Hematopoietic multipotent progenitor cell treated with erythropoietin and hydrocortisone succinate and interleukin-3 and kit ligand, for 4 days (in vitro differentiated cells): ENCODE measurements at places on chromosomes 1 and 21.

DNA sequence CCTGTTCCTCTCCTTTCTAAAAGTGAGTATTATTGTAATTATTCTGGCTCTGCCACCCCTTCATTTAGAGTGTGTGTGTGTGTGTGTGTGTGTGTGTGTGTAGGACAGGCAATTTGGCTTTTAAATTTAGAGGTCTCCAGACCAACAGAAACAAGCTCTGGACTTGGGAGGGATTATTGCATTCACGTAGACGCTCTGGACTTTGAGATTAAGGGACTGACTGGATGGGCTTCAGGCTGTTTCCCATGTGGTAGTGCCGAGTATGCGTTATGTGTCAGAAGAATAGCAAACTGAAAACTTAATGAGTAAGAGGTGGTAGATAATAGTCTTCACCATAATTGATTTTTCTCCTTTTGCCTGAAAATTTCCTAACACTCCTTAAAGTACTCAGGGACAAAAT is 281.9 kb downstream of the USP25 start:
- no peak for DNase-seq

DNA sequence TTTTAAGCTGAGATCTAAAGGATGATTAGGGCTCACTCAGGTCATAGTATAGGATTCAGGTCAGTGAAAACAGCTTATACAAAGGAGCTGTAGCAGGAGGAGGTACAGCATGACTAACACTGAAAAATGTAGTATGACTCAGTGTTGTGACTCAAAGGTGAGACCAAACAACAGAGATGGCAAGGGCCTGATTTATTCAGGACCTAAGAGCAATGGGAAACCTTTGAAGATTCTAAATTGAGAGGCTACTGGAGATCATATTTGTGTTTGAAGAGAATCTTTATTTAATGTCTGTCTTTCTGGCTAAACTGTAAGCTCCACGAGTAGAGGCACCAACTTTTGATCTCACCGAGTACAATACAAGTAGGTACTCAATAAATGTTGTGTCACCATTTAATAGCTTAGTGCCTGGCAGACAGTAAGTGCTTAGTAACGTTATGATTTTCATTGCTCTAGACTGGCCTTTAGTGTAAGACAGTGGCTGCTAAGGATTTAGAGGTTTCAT is 43.5 kb downstream of the PRKAA2 start:
- no peak for DNase-seq

GRCh38 chr1:197865809-197866208 is 36.6 kb upstream of the C1orf53 start:
- DNase-seq: no peak

- peak; percentile 87 for DNase-seq
Measured at GRCh38 chr1:224183591-224184312, 712 bp downstream of the DEGS1 start.

DNA sequence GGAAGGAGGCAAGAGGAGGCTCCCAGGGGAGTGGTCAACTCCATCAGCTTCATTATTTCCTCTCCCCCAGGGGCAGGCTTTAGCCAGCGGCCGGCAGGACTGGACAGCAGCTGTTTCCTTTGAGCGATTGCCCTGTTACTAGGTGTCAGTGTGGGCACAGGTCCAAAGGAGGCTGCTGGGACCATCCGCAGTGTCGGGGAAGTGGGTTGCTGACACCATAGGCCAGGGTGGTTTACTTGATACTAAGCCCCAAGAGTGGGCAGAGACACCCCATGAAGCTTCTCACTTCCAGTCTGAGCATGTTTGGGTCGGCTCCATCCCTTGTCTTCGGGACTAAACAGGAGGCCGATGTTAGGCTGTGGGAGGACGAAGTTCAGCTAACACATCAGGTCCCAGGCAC is 63.6 kb downstream of the KAZN start:
- DNase-seq: no peak

- DNase-seq: no peak
Measured at GRCh38 chr1:92577261-92577895, 90.7 kb upstream of the GFI1 start.

DNA sequence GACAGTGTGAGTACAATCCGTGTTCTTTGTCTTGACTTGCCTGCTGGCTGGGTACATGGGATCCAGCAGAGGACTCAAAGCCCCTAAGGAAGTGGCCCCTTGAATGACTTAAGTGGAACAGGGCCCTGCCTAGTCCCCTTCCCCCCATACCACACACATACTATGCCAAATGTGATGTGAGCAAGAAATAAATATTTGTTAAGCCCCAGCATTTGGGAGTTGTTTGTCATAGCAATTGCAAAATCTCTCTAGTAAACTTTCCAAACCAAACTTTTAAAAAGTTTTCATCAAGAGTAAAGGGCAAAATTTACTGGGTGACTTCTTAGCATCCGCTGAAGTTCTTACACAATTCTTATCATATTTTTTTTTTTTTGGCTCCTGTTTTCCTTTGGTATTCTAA is 32.5 kb upstream of the CACHD1 start:
- no peak for DNase-seq
